ENCODE measurements at places on chromosomes 2 and 18.

GRCh38 chr2:162217598-162217997 is 25.6 kb downstream of the FAP start:
- no peak for DNase-seq

- DNase-seq = no peak
These were observed 558.4 kb downstream of the SLC4A3 start for GRCh38 chr2:220185766-220186305.

DNA sequence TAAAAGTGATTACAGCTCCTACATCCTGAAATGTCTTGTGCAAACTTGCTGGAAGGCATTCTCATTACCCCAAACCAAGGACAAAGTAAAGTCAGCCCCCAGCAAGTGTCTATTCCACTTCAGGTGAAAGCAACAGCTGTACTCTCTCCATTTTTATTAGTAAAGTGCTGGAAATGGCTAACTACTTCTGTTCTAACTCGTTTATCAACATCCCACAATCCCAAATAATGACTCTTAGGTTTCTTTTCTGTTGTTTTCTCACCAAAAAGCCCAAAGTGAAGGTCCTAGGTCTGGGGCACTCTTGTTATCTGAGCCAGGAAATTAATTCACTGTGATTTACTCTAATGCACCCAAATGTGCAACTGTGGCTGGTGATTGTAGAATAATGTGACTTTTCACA is 105.7 kb downstream of the LRRC30 start:
- DNase-seq = no peak

DNA sequence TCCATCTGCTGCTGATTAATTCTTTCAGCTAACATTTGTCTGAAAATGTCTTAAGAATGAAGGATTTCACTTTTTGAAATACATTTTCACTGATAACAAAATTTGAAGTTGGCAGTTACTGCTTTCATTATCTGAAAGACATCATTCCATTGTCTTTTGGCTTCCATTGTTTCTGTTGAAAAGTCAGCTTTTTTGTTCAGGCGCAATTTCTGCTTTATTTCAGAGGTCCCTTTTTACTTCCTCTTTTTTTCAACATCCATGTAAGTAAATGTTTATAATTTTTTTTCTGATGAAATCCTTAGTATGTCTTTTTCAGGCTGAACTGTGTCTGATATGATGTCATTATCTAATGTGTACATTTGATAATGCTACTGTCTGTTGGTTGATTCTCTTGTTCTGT is 184.2 kb downstream of the RND3 start:
- DNase-seq = no peak

- no peak for DNase-seq
These were observed 7.0 kb downstream of the MYT1L start for GRCh38 chr2:2324119-2324518.

DNA sequence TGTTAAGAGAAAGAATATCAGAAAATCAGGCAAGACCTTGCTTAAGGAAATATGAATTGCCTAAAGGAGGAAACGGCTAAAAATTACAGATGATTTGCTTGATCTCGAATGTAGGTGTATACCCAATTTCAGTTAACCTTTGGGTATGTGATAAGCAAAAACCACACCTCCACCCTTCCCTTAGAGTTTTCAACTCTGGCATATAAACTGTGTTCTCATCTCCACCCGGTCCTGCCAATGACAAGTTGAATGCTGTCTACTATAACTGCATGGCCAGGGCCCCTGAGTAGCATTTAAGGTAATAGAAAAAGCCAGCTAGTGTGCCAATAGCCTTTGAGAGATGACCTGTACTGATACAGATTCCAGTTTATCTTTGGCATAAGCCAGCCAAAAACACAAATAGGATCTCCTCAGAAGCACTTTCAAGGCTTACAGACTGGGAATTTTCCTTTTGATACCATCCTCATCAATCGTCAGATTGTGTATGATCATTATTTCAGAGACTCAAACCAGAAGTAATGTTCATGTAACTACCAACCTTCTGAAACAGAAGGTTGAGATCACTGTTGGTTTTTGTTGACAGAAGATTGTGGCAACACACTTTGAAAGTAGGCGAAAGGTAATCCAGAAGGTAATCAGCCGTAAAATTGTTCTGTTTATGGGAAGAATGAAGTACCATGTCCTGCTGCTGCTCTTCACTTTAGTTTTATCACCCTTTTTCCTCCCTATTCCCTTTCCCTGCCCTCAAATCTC is 163.1 kb downstream of the GFPT1 start:
- no peak for DNase-seq

DNA sequence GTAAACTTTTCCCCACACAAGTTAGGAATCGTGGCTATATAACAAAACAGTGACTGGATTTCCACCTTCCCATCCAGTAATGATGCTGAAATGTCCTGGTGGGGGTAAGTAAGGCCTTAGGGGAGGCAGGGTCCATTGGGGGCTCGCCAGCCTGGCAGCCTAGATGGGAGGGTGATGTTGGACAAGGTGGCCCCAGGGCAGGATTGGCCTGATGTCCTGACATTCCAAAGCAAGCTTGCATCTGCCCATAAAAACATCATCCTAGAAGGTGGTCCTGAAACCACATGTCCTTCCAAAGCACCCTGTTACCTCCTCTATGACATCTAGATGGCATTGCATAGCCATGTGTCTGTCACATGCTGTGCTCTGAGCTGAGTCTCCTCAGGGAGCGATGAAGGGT is 54.1 kb upstream of the RAB6C start:
- no peak for DNase-seq

DNA sequence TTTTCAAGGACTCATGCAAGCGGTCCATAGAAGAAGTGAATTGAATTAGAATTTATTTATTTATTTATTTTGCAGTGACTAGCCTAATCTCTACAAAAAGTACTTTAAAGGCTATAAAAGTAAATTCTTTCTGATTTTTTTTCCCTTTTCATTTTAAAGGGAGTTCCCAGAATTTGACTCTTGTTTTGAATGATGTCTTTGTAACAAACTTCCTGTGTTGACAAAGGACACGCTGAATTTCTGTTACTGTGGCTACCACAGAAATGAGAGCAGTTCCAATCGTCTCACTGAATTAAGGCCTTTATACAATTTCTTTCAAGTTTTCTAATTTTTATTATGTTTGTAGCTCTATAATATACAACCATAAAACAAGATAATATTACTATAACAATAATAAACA is 46.3 kb upstream of the LPIN2 start:
- DNase-seq = no peak

- no peak for DNase-seq
These were observed 141.2 kb upstream of the TACR1 start for GRCh38 chr2:75340560-75340959.

DNA sequence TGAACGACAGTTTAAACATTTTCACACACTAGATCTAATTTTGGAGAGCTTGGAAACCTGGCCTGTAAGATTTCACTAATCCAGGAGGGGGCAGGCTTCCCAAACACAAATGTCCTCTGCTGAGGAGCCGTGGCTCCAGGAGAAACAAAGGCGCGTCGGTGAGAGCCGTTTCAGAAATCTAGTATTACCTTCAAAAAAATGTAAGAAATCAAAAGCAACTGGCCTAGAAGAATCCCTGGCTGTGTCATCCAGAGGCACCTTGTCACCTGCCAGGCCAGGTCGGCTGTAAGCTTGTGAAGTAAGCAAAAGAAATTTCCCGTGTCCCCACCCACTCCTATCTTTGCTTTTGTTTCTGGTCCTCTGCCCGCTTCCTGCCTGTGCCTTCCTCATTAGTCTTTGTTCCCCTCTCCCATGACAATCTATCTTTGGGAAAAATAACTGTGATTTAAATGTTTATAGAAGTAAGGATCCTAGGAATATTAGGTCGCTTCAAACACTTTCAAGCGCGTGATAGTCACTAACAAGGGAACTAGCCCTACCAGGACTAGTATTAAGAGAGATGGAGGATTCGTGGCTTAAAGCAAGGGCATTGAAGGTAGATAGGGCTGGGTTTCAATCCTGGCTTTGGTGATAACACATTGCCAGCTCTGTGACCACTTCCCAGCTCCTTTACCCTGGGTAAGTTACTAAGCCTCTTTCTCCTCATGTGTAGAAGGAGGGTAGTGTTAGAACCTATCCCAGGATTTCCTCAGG is 99.5 kb upstream of the STK39 start:
- peak; percentile 49 for DNase-seq

- DNase-seq = no peak
These were observed 180.4 kb upstream of the NRXN1 start for GRCh38 chr2:51212374-51212773.

DNA sequence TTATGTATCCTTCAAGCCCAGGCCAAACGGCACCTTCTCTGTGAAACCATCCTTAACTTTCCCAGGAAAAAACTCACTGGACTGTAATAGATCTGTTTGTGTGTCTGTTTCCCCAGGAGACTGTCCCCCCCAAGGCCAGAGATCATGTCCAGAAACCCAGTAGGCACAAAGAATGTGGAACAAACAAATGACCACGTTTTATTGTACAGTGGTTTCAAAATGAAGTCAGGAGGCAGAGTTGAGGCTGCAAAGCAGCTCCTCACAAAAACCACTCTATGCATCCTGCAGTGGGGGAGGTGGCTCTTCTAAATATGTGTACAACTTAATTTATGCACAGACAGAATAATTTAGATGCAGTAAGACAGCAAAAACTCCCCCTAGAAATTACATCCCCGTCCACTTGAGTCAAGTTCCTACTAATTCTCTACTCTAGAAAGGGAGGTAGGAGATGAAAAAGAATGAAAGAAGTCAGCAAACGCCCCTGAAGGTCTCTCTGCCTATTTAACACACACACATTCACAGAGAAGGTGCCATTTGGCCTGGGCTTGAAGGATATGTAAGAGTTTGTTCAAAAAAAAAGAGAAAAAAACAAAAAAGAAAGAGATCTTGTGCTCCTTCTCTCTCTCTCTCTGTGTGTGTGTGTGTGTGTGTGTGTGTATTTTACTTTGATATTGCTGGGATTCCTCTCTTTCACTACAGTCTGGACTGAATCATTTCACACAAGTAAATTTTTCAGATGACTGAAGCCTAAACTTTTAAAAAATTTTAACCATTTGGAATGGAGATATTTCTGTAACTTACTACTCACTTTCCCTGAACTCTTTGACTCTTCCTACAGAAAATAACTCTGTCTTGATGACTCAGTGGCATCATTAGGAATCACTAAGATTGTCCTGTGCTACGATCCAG is 19.5 kb downstream of the BCL2 start:
- DNase-seq = no peak

- no peak for DNase-seq
These were observed 1356.1 kb upstream of the NRXN1 start for GRCh38 chr2:52387937-52388590.

DNA sequence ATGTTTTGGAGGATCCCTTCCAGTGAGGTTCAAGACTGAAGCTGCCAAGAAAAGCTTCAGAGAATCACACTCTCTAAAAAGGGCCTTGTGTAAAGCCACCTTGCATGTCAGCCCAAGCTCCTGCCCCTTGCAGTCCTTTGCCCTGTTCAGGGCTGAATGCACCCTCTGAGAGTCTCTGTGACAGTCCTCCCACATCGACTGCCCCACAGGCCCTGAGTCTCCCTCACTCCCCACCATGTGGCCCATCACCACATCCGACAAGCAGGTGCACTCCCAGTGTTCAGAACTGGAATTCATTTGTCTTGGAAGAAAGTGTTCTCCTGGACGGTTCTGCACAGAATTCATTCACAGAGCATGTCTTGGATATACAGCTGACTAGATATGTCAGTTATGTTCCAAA is 31.0 kb downstream of the BCL11A start:
- DNase-seq = no peak

DNA sequence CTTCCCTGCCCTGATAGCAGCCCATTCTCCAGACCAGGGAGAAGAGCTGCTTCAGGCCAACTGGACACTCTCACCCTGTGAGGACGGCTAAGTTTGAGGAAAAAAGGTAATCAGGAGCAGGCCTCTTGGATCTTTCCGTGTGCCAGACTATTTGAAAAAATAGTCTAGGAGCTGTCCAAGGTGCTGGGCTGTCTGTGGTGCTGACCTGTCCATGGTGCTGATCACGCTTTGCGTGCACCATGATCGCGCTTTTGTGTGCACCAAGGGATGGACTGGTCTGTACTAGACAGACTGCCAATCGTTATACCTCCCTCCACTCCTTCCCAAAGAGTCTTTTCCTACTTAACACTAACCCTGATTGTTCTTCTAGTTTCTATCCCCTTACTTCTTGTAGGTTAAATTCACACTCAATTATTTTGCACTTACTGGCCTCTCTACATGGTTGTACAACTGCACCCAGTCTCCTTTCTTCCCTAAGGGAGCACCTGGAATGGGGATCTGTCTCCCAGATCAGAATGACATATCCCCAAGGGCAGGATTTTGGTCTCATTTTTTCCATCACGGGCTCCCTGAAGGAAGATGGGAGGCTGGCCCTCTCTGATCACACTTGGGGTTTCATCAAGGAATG is 295.4 kb downstream of the CELF4 start:
- DNase-seq = no peak

DNA sequence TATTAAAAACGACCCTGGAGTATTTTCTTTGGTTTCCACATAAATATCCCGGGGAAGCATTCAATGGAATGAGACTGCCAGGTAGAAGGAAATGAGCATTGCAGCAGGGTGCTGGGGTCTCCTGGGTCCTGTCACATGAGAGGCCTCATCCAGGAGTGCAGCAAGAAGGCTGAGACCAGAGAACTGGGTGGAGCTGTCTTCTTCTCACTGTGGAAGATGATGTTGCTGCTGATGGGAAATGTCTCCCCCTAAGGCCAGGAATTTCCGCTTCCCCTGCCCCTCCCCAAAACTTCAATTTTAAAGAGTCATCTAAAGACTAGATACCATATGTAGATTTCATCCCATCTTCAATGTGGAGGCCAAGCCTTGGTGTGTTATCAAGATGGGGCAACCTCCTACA is 95.2 kb upstream of the SIX2 start:
- DNase-seq = no peak

- DNase-seq = no peak
These were observed 2.3 kb downstream of the WNT10A start for GRCh38 chr2:218882866-218883366.

DNA sequence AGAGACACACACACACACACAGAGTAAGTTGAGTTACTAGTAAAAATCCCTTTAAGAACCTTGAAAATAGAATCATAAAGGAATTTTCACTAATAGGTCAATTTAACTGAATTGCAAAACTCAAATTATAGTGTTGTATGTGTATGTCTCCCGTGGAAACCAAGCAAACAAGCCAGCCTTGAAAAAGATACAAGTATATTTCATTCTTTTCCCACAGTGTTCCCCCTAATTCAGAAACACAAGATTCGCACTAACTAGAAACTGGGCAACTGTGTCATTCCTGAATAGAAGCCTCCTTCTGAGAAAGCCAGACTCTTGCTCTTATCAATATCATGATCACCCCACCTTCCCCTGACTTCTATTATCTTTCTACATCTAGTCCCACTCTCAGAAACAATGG is 229.5 kb downstream of the PIEZO2 start:
- no peak for DNase-seq

DNA sequence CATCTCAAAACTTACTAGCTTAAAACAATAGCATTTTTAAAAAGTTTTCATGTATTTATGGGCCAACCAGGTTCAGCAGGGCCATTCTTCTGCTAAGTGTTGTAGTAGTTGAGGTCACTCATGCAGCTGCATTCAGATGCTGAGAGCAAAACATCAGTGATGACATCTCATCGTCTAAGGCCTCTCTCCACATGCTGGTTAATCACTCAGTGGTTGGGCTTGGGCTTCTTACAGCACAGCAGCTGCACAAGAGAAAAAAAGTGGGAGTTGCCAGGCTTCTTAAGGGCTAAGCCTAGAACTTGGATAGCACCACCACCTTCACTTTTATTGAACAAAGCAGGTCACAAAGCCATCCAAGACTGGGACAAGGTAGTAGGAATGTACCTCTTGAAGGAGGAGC is 190.3 kb downstream of the IRS1 start:
- DNase-seq = no peak

All from activated T-cell treated with anti-CD3 and anti-CD28 coated beads for 1 hour (primary cell).